ENCODE measurements at places on chromosomes 11 and 22.

DNA sequence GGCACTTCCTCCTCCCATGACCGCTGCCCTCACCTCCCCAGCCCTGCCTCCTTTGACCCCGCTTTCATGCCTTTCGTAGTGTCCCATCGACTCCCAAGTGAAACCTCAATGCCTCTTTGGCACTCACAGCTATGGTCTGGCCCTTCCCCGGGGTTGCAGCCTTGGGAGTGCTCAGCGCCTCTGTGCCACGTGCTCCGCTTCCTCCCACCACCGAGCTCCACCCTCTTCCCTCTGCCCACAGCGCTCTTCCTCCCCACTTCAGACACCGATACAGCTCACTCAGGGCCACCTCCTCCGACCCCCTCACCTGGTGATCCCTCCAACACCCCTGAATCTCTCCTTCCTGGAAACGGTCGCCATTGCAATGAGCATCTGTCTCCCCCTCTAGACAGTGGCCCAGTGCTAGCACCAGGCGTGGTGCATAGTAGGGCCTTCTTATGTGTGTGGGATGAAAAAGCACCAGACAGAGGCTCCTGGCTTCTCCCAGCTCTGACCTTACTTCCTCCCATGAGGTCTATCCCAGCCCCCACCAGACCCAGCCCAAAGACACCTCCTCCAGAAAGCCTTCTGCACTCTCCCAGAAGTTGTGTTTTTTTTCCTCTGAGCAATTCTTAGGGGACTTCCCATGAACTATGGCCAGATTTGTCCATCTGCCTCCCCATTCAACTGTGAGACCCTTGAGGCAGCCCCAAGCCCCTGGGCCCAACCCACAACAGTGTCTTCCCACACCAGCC is 16.4 kb upstream of the SCGB1A1 start:
- DNase-seq: peak; percentile 34

- no peak for DNase-seq
Observed at GRCh38 chr11:45193695-45194094, 47.3 kb downstream of the PRDM11 start.

GRCh38 chr11:57410287-57410686 is 16.6 kb downstream of the SLC43A3 start:
- DNase-seq: no peak

DNA sequence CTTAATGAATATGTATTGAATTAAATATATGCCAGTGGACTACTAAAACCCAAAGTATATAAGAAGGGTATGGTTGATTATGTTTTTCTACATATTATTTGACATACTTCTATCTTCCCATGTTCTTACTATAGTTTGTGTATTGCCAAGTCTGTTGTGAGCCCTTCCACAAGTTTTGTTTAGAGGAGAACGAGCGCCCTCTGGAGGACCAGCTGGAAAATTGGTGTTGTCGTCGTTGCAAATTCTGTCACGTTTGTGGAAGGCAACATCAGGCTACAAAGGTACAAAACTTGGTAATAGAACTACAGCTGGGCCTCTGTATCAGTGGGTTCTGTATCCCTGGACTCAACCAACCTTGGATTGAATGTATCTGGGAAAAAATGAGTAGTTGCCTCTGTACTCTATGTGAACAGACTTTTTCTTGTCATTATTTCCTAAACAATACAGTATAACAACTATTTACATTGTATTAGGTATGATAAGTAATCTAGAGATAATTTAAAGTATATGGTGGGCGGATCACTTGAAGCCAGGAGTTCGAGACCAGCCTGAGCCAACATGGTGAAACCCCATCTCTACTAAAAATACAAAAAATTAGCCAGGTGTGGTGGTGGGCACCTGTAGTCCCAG is 38.7 kb upstream of the TTC36 start:
- peak; percentile 71 for DNase-seq

DNA sequence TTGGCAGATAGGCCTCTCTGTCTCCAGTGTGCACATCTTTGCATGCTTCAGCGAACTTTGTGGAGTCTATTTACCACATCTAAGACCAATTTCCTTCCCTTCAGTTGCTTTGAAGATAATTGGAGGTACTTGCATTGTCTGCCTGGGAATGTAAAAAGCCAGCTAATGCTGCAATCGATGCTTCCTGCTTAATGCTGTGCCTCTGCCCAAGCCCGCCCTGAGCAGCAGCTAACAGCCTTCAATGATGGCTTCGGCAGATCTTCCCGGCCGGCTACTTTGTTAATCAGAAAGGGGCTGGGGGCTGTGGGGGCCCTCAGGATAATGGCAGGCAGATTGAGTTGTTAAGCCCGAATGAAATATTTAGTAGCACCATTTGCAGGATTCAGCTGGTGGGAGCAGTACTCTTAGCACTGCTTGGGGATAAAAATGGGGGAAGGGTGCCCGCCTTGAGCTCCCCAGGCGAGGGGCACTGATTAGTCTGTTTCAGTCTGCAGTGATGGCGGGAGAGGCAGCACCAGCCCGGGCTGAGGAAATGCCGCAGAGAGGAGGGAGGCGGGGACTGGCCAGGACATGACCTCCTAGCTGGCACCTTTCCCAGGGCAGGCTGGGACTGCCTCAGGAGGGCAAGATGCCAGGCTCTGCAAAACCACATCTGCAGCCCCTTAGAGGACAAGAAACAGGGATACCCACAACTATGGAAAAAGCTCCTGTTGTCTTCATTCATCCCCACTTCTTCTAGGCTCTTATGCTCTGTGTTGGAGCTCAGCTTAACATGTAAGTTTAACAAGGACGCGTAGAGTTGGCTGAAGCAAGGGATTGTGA is 460.0 kb downstream of the BUD13 start:
- DNase-seq: no peak

DNA sequence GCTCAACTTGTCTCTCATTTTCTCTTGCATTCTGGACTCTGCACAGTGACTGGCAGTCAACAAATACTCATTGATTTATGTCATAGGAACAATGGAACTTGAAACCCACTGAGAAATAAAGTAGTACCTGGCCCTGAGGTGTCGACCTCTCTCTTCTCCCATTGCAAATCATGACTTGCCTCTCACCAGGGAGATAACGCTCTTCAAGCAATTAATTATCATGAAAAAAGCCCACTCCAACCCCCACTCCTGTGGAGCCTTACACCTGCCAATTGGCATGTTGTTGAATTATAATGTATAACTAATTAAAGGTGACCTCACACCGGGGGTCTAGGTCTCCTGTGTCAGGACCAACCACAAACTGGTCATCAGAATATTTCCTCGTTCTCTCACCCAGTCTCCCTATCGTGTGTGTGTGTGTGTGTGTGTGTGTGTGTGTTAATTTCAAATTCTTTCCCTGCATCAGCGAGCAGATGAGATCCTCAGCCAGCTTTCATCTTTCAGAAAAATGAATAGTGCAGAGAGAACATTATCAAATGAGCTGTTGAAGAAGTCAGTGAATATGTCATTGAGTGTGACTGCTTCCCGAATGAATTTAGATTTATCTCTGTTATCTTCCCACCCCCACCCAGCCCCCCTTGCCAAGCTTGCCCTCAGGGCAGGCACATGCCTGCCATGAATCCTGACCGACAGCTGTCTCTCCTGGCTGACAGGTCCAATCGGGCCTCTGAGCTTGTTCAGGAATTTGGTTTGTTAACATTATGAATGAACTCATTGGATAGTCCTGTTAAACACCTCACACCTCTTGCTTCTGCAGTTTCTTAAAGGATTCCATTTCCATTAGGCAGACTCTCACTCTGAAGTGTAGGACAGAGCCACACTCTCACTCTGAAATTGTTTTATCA is 357.4 kb downstream of the INSC start:
- DNase-seq: no peak

GRCh38 chr11:32658639-32659406 is 75.2 kb downstream of the EIF3M start:
- DNase-seq: no peak

- DNase-seq: no peak
Observed at GRCh38 chr11:16363706-16364105, 7.4 kb upstream of the SOX6 start.

DNA sequence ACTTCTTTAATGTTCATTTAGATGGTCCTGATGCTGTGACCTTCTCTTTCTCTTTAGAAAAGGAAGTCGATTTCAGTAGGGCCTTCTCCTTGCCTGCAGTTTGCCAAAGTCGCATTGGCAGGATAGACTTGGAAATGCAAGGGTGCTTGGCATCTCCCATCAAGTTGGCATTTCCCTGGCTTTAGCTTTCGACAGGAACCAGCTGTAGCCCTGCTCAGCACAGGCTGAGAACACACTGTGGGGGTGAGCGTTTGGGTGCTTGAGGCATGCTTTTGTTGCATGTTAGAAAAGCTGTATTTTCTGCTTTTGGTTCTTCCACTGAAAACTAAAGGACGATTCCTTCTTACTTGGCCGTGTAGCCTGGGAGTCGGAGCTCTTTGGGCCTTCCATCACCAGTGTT is 37.7 kb downstream of the LDLRAD3 start:
- DNase-seq: no peak

DNA sequence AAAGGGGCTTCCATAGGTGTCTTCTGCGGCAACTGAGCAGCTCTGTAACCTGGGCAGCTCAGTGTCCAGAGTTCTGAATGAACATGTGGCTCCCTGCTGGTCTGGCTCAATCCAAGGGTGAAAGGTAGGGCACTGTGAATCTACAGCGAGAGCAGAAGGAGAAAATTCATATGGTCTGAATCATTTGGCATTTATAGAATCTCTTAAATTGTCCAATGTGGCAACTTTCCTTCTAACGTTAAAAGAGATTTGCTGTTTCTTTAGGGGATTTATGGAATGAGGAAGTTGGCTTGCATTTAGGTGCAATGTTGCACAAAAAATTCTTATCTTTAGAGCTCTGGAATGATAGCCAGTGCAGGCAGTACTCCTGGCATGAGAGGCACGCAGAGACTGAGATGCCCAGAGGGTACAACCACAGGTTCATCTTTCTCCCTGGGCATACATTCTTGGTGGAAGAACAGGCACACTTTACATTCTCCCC is 17.0 kb downstream of the ATXN10 start:
- no peak for DNase-seq

DNA sequence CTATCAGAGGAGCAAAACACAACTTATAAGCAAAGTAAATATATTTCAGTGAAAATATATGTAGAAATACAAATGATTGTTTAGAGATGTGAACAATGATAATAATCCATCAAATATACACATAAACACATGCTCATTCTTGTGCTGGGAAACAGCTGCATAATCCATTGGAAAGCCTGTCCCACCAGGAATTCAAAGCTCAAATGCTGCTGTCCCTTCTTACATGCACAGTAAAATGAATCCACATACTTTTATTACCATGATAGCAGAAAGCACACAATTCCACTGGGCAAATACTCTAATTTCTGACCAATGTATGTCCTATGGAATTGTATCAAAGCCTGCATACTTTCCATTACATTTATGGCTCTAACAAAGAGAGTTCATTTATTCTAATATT is 44.5 kb downstream of the SOX6 start:
- DNase-seq: no peak

- DNase-seq: no peak
Observed at GRCh38 chr11:47378010-47378835, at the start of gene SPI1. SPI1 (minus strand) TSS chr11:47378547; CDS start chr11:47378353, 194 bp downstream.

DNA sequence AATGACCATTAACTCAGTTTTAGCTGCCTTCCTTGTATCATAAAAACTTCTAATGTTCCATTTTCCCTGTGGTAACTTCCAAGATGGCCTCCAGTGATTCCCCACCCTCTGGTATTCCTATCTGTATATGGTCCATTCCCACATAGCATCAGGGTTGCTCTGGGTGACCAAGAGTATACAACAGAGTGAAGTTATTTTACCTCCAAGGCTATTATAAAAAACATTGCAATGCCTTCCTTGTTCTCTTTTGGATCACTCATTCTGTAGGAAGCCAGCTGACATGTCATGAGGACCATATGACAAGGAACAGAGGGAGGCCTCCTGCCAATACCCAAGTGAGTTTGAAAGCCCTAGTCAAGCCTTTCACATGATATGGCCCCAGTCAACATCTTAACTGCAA is 30.1 kb downstream of the ZNF280B start:
- no peak for DNase-seq

GRCh38 chr11:111944651-111945051 is 7.5 kb downstream of the DIXDC1 start:
- no peak for DNase-seq

DNA sequence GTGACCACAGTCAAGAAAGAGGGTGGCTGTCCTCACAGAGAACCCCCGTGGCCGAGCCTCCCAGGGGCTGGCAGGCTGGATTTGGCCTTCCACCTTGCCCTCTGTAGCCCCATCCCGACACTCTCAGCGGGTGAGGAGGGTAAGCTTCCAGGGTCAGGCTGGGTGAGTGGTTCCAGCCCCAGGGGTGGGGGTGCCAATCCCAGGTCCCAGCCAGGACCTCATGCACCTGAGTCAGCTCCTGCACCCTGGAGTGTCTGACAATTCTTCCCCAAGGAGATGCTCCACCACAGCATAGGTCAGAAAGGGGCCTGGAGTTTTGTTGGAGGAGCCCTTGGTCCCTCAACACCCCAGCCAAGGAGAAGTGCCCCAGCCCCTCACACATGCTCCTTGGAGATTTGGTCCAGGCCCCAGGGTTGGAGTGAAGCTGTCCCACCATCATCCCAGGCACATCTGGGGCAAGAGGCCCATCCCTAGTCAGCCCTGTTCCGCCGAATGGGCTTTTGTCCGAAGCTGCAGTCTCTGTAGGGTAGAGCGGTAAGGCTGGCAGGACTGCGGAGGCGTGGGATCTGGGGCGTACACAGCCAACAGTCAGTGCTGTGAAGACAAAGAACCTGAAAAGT is 8.4 kb downstream of the LINC01488 start:
- no peak for DNase-seq

- DNase-seq: peak; percentile 16
Observed at GRCh38 chr11:66956689-66957290, 1.4 kb downstream of the PC start.

GRCh38 chr11:57648801-57649735 is 644 bp downstream of the YPEL4 start:
- DNase-seq: peak; percentile 48

DNA sequence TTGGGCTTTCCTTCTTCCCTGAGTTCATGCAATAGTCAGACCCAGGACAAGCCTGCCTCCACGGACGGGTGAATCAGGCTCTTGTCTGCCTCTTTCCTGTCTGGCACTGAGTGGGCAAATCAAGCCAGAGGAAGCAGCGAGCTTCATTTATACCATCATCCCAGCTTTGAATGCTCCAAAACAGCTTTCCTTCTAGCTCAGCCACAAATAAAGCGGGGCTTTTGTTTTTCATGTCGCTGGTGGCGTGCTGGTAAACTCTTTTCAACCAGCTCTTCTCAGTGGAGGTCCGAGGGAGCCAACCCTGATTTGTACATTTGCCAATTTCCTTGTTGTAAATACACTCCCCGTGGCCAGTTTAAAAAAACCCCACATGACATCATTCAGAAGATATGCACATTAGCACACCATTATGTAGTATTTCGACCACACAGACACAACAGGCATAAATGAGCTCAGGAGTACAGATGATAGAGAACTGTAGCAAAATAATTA is 8.6 kb downstream of the C11orf91 start:
- DNase-seq: no peak

All from naive thymus-derived CD4-positive, alpha-beta T cell (primary cell).